ENCODE measurements at places on chromosomes 7 and 10. TPM values are rescaled to one million over a fixed set of nuclear protein-coding genes. Genes with fewer than 3 reads are reported as not detected.

Gene CALY
- not detected for total RNA-seq

Gene C10orf90
- total RNA-seq = not detected

GRCh38 chr7:132471515-132471914, 104.8 kb downstream of the PLXNA4 start:
- no peak for DNase-seq

DNA sequence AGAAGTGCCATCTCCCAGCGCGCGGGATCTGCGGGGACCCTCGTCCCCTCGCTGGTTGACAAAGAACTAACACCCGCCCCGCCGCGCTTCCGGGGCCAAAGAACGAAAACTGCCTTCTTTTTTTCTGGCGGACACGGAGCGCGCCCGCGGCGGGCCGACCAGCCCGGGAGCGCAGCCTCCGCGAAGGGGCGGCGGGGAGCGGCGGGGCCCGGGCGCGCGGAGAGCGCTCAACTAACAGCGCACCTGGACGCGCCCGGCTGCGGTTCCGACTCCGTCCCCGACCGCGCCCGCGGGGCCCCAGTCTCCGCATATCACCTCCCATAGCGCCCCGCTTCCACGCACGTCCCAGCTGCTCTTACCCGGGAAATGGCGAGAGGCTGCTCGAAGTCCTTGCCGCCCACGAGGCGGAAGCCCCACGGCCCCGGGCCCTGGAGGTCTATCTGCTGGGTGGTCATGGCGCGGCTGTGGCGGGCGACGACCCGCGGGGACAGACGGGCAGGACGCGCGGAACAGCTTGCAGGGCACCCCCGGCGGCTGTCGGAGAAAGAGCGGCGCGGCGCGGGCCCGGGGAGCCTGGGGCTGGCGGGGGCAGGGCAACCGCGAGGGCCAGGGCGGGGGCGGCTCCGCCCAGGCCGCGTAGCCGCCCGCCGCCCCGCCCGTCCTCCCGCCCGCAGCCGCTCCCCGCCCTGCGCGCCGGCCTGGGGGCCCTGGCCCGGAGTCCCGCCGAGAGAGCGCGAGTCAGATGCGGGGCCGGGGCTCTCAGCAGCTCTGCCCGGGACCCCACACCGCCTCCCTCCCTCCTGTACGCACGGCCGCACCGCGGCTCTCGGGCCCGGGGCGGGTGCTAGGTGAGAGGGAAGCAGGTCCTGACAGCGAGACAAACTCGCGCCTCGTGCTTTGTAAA, at the start of gene PDLIM1:
PDLIM1 (minus strand) TSS at position 543 of the 904 bp plus-strand sequence; CDS start at position 455, 88 bp downstream.
- peak; percentile 73 for DNase-seq

GRCh38 chr7:25171071-25171470, 46.0 kb upstream of the CYCS start:
- DNase-seq = no peak

Gene MBL2
- total RNA-seq = not detected
